ENCODE measurements at places on chromosomes 7 and 10. TPM values are rescaled to one million over a fixed set of nuclear protein-coding genes. Genes with fewer than 3 reads are reported as not detected.

The EPHB6 gene
- not detected for total RNA-seq

The STEAP1 gene
- 30.0 TPM for total RNA-seq

The PSMG3 gene
- total RNA-seq, result 64.9 TPM

The SPACDR gene
- total RNA-seq, result 0.39 TPM

The GOLGA7B gene
- 3.1 TPM for total RNA-seq

The MKLN1 gene
- total RNA-seq, result 32.0 TPM

The CALN1 gene
- total RNA-seq, result not detected

The ARMH3 gene
- total RNA-seq, result 3.8 TPM

The GPER1 gene
- 0.84 TPM for total RNA-seq

The IGFBP1 gene
- total RNA-seq, result not detected

The PPIF gene
- total RNA-seq, result 19.1 TPM

The ZPBP gene
- total RNA-seq, result not detected

The HTRA1 gene
- total RNA-seq, result 182 TPM

The LIPA gene
- 74.7 TPM for total RNA-seq

The GDF2 gene
- total RNA-seq, result not detected

The TMEM178B gene
- 4.1 TPM for total RNA-seq

The ZYX gene
- 35.9 TPM for total RNA-seq

The EVX1 gene
- not detected for total RNA-seq

The ECD gene
- 29.8 TPM for total RNA-seq

The PAPSS2 gene
- 147 TPM for total RNA-seq

The SAP25 gene
- 2.1 TPM for total RNA-seq

The GIMAP1 gene
- total RNA-seq, result not detected

The NKX2-3 gene
- 0.59 TPM for total RNA-seq

The LIPJ gene
- total RNA-seq, result under 0.01 TPM

The PLCE1 gene
- 0.10 TPM for total RNA-seq

The TMEM236 gene
- 0.12 TPM for total RNA-seq

The GJD4 gene
- not detected for total RNA-seq

The GGCT gene
- 98.3 TPM for total RNA-seq

The WNT2 gene
- total RNA-seq, result not detected

The PDK4 gene
- 2.3 TPM for total RNA-seq

The TWNK gene
- 6.4 TPM for total RNA-seq

The TRUB1 gene
- 23.3 TPM for total RNA-seq

The PNLIPRP1 gene
- total RNA-seq, result not detected

The H2BK1 gene
- total RNA-seq, result not detected

The ZKSCAN1 gene
- total RNA-seq, result 10.2 TPM

The ANKRD61 gene
- total RNA-seq, result 0.20 TPM

The SEMA4G gene
- 0.84 TPM for total RNA-seq

The ACHE gene
- not detected for total RNA-seq

The MACROH2A2 gene
- total RNA-seq, result 1.8 TPM

The SH3PXD2A gene
- total RNA-seq, result 10.7 TPM

The PIP gene
- total RNA-seq, result not detected

The DRGX gene
- not detected for total RNA-seq

The AGAP3 gene
- 32.7 TPM for total RNA-seq

The PGAM2 gene
- total RNA-seq, result 0.78 TPM

The COL17A1 gene
- 2.6 TPM for total RNA-seq

The FAM25C gene
- not detected for total RNA-seq
